ENCODE measurements at places on chromosomes 13 and 19.

DNA sequence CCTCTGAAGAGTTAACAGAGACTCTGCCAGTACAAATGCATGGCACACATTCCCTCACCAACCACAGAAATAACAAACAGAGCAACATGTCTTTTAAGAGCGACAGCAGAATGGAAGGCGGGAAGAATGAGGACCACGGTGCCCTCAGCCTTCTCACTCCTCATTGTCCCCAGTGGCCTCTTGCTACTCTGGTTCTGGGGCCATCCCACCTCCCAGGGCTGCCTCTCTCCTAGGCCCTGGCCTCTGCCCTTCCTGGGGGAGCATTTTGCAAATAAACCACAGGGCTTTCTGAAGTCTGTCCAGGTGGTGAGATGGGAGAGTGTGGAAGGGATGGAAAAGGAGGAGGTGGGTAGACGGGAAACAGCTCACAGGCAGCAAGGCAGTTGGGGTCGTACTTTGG lies 28.3 kb downstream of the CYP2B6 start:
- DNase-seq, result no peak

DNA sequence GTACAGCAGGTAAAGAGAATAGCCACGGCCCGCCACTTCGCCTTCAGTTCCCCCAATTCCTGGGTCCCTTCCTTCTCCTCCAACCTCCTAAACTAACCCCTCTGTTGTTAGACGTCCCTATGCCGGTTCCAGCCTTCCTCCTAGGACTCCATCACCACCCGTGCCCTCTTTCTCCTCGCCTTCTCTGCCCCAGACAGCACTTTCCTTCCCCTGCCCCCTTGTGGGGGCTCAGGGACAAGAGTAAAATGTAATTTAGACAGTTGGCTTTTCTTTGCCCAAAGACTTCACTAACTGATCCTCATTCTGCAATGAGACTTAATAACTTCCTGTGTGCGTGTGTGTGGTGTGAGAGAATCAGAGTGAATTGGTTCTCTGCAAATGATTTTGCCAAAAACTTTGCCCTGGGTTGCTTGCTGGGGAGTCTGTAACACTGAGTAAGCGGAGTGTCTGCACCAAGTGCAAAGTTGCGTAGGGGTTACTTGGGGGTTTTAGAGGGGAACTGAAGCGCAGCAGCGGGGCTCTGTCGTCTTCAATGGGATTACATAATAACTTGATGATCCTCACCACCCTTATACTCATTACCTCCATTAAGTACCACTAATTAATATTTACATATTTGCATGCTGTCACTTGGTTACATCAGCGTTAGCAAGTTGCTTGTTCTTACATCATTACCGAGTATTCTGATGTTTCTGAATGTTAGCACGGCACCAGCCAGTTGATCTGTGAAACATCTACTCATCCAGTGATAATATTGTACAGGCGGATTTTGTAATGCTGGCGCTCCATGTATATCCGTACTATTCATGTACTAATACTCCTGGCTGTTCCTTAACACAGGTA lies 19.9 kb upstream of the SGCG start:
- DNase-seq, result no peak

DNA sequence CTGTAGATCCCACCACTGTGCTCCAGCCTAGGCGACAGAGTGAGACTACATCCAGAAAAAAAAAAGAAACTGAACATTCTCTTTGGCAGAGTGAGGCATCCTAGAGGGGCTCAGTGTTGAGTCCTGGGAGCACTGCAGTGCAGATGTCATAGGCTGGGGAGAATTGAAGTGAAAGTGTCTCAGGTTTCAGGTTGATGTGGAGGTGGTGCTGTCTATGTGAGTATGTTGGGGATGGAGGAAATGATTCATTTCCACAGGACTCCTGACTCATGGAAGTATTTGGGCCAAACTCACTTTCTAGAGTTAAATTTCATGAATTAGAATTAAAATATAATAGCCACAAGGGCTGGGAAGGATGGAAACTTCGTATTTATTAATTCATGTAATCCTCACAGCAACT lies 134.4 kb upstream of the TSC22D1 start:
- DNase-seq, result no peak

DNA sequence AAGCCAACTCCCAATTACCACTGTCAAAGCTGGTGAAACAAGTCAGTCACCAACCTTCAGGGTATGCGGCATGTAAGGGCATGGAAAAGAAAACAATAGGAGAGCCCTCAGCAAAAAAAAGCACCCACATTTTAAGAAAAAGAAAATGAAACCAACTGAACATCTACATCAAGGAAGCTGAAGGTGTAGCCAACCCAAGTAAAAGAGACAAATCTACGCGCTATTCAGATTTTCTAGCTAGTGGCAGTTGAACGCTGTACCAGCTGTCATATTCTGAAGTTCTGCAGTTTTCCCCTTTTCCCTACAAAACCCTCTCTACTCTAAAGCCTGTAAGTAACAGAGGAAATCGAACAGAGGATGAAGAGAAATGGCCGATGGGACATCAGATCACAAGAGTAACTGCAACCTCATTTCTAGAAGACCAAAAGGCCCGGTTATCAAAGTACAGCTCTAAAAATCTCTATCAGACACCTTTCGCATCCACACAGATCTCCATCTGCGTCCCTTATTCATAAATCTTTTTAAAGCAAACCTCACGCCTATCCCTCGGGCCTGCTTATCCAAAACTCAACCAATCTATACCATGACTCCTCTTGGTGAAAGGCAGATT lies 1.4 kb downstream of the MYCBP2 start:
- no peak for DNase-seq

GRCh38 chr13:37412241-37412921 lies 186.2 kb downstream of the POSTN start:
- DNase-seq, result no peak

- no peak for DNase-seq
Measured at GRCh38 chr13:31311921-31312320, 112.1 kb downstream of the B3GLCT start.

- DNase-seq, result no peak
Measured at GRCh38 chr13:102090532-102090931, 311.3 kb downstream of the FGF14 start.
